ENCODE measurements at places on chromosomes 1 and 21. TPM values are rescaled to one million over a fixed set of nuclear protein-coding genes. Genes with fewer than 3 reads are reported as not detected.
A peak's percentile ranks its signal among the peaks of the same experiment; 100 is the strongest.

DNA sequence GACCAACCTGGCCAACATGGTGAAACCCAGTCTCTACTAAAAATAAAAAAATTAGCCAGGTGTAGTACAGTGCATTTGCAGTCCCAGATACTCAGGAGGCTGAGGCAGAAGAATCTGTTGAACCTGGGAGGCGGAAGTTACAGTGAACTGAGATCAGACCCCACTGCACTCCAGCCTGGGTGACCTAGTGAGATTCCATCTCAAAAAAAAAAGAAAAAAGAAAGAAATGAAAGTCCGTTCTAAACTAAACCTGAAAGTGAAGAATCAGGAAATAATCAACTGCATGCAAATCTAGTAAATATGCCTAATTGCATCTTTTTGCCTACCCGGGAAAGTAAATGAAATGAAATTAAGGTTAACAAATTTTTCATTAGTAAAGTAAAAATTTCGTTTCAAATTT is 99.6 kb downstream of the ZZZ3 start:
- H3K27me3 ChIP-seq = no peaks in the 10 kb centered on the region
- peaks cover 7% of the 10 kb centered on the region for H3K36me3 ChIP-seq
- no peak overlapping the region for H3K4me3 ChIP-seq
- no peak overlapping the region for H3K27ac ChIP-seq
- no peak for DNase-seq
- no peaks in the 10 kb centered on the region for H3K4me1 ChIP-seq

Gene CA6
- not detected for total RNA-seq

Gene FHAD1
- total RNA-seq = not detected

Gene S100A9
- 13.7 TPM for total RNA-seq

DNA sequence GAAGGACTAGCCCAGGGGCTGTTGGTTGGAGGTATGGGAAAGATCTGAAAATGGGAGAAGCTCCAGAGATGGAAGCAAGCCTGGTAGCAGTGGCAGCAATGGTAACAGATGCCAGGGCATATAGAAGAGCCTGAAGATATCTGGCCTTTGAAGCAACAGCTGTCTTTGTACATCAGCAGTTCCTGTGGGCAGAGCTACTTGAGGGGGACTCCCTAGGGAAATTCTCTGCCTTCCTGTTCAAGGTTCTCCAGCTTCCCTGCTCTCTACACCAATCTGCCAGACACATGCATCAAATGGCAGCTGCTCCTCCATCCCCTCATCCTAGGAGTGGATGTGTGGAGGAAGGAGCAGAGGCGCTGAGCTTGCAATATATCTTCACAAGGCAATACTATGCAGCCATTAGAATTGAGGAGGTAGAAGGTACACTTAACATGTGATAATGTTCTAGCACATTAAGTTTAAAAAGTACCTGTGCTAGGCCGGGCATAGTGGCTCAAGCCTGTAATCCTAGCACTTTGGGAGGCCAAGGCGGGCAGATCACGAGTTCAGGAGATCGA is 2.2 kb downstream of the TMEM35B start:
- H3K27me3 ChIP-seq = no peaks in the 10 kb centered on the region
- H3K4me1 ChIP-seq = peaks cover 40% of the 10 kb centered on the region
- H3K27ac ChIP-seq = peak overlapping the region; percentile 96
- no peaks in the 10 kb centered on the region for H3K36me3 ChIP-seq

DNA sequence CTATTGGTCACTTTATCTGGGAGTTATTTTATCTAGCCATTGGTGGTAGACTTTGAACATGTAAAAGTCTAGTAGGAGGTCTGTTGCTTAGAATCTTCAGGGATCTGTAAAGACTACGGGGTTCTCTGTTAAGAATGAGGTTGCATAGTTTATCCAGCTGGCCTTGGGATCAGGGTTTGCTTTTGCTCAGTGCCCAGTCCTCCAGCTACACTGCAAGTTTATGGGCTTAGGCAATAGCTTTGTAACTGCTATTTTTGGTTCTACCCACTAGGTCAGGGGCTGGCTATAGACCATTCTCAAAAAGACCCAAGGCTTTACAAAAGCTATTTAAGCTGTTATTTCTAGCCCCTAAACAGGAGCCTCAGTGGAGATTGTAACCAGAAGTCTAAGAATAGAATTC is 9.8 kb downstream of the SH3GLB1 start:
- peak overlapping the region; percentile 24 for H3K27ac ChIP-seq
- DNase-seq = no peak
- H3K36me3 ChIP-seq = no peaks in the 10 kb centered on the region
- peaks cover 31% of the 10 kb centered on the region for H3K4me1 ChIP-seq

Gene TMEM82
- total RNA-seq = not detected

DNA sequence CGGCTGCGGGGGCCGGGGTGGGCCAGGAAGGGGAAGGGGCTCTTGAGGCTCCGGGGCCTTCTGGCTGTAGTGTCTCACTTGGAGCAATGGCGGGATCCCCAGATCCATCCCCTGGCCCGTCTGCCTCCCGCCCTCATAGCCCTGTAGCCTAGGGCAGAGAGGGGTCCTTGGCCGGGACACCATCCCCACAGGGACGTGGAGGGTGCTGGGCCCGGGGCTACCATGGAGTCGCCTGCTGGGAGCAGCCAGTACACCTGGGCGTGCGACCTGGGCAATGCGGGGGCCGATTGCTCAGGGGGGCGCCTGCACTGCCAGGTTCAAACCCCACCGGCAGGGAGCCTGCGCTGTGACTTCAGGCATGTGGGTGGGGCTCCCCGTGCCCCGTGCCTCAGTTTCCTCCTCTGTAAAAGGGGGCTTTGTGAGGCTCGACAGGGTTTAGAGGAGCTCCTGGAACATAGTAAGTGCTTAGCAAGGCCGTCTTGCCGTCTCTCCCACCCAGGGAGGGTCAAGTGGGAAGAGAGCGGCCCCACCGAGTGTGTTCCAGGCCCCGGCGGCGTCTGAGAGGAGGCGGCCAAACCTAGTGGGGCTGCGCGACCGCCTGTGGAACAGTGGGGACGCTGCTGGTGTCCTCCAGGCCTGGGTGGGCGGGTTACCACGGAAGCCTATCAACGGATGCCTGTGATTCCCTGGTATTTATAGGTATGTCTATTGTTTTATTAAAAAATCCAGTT is 20.8 kb downstream of the PRKCZ start:
- H3K4me1 ChIP-seq = no peaks in the 10 kb centered on the region
- H3K4me3 ChIP-seq = no peak overlapping the region
- no peak overlapping the region for H3K27ac ChIP-seq
- no peak for DNase-seq
- no peaks in the 10 kb centered on the region for H3K27me3 ChIP-seq
- no peaks in the 10 kb centered on the region for H3K36me3 ChIP-seq

DNA sequence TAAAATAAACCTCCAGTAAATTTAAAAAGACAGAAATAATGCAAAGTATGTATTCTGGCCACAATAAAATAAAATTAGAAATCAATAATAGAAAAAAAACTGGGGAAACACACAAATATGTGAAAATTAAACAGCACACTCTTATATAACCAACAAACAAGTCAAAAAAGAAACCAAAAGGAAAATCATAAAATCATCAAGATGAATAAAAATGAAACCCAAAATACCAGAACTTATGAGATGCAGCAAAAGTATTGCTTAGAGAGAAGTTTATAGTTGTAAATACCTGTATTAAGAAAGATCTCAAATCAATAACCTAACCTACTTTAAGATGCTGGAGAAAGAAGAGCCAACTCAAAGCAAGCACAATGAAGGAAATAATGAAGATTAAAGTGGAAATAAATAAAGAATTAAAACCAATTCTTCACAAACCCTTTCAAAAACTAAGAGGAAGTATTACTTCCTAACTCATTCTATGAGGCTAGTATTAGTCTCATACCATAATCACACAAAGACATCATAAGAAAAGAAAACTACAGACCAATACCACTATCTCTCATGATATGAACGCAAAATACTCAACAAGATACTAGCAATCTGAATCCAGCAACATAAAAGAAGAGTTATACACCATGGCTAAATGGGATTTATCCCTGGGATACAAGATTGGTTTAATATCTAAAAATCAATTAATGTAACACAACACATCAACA is 6.4 kb upstream of the KRTAP10-3 start:
- peak overlapping the region; percentile 61 for H3K27ac ChIP-seq
- no peaks in the 10 kb centered on the region for H3K27me3 ChIP-seq
- peaks cover 12% of the 10 kb centered on the region for H3K36me3 ChIP-seq
- DNase-seq = no peak
- peaks cover 14% of the 10 kb centered on the region for H3K4me1 ChIP-seq

GRCh38 chr1:205538235-205538840 is 33.9 kb downstream of the CDK18 start:
- H3K27ac ChIP-seq = no peak overlapping the region
- H3K27me3 ChIP-seq = peaks cover 16% of the 10 kb centered on the region
- no peaks in the 10 kb centered on the region for H3K36me3 ChIP-seq
- peak; percentile 49 for DNase-seq
- H3K4me1 ChIP-seq = no peaks in the 10 kb centered on the region
- no peak overlapping the region for H3K4me3 ChIP-seq

Gene HSD3B2
- not detected for total RNA-seq

- H3K27me3 ChIP-seq = peaks cover 20% of the 10 kb centered on the region
- H3K27ac ChIP-seq = no peak overlapping the region
- H3K4me1 ChIP-seq = no peaks in the 10 kb centered on the region
- H3K4me3 ChIP-seq = no peak overlapping the region
- no peak for DNase-seq
- no peaks in the 10 kb centered on the region for H3K36me3 ChIP-seq
Measured at GRCh38 chr1:152886758-152887409, 8.8 kb downstream of the SMCP start.

DNA sequence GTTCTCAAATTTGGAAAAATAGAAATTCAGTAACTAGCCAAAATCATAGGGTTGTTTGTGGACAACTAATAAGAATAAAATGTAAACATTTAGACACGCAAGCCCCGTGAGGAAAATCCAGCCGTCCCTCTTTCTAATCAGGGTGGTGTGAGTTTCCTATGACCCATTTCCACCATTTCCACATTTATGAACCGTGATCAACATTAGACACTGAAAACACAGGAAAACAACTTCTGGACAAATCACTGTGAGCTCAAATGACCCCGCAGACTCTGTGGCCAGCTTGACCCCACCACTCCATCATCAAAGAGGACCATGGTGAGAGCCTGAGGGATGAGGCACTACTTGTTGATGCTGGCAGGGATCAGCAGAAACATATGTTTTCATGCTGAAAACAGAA is 101.0 kb downstream of the SIM2 start:
- H3K4me1 ChIP-seq = no peaks in the 10 kb centered on the region
- peaks cover 18% of the 10 kb centered on the region for H3K36me3 ChIP-seq
- no peak for DNase-seq
- no peak overlapping the region for H3K27ac ChIP-seq

Gene APP
- 7.8 TPM for total RNA-seq

Gene CASZ1
- total RNA-seq = 13.5 TPM

DNA sequence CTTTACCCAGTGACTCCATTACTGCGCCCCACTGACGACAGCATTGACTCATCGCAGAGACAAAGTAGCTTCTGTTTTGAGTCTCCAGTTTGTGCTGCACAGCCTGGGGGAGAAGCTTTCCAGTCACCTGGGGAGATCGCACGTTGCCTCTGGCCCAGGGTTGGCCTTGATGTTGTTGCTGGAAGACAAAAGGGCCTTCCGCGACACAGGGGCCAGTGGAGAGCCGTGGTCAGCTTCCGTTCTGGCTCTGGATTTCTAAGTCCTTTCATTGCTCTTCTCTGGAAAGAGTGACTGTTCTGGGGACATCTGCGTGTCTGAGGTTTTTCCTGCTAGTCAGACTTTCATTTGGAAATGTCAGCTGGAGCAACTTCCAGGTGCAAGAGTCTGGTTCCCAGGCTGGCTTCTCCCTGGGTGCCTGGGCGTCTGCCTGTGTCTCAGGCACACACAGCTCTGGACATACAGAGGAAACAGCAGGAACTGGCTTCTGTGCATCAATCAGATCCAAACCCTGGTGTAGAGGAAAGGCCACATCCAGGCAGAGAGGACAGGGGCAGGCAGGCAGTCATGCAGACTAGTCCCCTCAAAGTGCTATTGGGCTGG is 257.0 kb downstream of the SIPA1L2 start:
- no peak overlapping the region for H3K27ac ChIP-seq
- H3K27me3 ChIP-seq = peaks cover 15% of the 10 kb centered on the region
- no peak for DNase-seq
- no peaks in the 10 kb centered on the region for H3K36me3 ChIP-seq
- no peaks in the 10 kb centered on the region for H3K4me1 ChIP-seq
- H3K4me3 ChIP-seq = no peak overlapping the region

DNA sequence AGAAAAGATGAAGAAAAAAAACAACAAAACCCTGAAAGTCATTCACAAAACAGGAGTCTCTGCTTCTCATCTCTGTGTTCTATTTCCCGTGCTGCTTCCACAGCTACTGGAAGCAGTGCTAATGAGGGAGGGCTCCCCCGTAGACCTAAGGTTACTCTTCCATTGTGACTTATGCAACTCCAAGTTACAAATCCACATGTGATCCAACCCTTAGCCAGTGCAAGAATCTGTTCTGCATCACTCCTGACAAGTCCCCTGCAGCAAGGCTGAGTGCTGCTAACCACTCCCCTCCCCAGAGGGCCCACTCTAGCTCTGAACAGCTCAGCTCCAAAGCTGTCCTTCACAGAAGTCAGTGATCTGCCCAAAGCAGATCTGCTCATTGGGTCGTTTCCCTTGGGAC is 10.3 kb downstream of the DNALI1 start:
- DNase-seq = no peak
- H3K4me3 ChIP-seq = no peak overlapping the region
- H3K4me1 ChIP-seq = peaks cover 19% of the 10 kb centered on the region
- H3K36me3 ChIP-seq = peaks cover 44% of the 10 kb centered on the region
- H3K27me3 ChIP-seq = no peaks in the 10 kb centered on the region
- H3K27ac ChIP-seq = no peak overlapping the region

DNA sequence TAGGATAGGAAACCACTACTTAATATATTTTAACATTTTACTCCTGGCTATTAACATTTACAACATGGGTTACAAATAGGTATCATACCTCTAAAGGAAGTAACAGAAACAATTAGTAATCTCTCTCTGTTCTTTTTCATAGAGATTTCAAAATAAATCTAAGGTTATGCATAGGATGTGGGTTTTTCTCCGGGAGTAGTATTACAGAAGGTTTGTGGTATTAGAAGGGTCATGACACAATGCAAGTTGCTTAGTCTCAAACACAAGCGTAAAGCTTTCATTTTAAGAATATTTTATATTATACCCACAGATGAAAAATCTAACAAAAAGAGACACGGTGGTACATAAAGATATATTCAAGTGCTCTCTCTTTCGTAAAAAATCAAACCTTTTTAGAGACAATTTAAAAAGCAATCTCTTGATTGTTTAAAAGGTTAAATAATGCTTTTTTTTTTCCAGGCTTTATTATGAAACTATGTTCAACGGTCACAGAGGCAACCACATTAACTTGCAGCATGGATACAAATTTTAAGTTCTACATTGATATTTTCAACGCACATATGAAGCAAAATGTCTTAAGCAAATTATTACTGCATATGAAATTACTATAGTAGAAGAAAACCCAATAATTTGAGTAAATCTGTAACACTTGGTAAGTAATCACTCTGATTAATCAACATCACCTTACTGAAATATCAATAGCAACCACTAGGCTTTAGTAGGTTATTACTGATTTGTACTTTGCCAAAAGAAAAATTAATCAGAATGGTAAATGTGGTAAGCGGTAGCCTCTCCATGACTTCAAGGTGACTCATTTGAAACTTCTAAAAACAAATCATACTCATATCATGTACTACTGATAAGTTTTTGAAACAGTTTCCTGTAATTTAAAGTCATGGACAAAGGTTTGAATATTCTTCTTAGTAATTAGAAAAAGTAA is 97.4 kb upstream of the GFI1 start:
- peak overlapping the region; percentile 96 for H3K27ac ChIP-seq
- no peaks in the 10 kb centered on the region for H3K27me3 ChIP-seq
- no peak for DNase-seq

Gene TRAF3IP3
- 185 TPM for total RNA-seq

Data from natural killer cell treated with Interleukin-12 subunit alpha and Interleukin-12 subunit beta and Interleukin-15 and Interleukin-18, amount 100 ng/mL, for 72 hours (primary cell).